NAMALWA (cell line): ENCODE measurements at places on chromosomes 12 and 14.
A peak's percentile ranks its signal among the peaks of the same experiment; 100 is the strongest.

- no peak for DNase-seq
These were observed 34.0 kb downstream of the DUSP16 start for GRCh38 chr12:12528361-12529270.

GRCh38 chr14:21056520-21057163 lies 980 bp upstream of the RNASE8 start:
- no peak for DNase-seq

- no peak for DNase-seq
These were observed 18.6 kb downstream of the GSC start for GRCh38 chr14:94751321-94751720.

GRCh38 chr14:68234101-68234905 lies 414.7 kb downstream of the RAD51B start:
- no peak for DNase-seq

DNA sequence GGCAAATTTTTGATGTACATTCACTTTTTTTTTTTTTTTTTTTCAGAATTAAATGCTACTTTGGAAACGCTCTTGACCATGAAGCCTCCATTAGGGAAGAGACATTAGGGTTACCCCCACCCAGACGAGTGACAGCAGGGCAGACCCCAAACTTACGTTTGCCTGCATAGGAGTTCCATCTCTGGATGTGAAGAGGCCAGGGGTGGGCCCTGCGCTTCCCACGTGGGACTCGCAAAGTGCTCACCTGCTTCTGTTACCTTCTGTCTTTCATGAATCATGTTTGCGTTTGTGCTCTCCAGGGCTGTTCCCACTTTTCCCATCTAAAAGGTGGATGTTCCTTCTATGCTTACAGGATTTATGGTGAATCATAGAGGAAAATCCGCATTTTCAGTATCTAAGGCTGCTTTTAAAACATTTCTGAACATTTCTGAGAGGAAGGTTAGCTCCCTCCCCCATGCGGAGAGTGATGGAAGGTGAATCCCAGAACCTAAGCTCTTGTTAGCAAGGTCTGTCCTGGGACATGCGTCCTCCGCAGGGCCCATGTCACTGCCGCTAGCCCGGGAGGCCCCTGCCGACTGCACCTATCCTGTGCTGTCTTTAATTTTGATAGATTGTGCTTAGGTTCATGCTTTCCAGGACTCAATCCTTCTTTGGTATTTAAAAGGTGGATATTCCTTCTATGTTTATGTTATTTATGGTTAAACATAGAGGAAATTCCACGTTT lies 135.7 kb upstream of the RTL1 start:
- DNase-seq, result no peak

DNA sequence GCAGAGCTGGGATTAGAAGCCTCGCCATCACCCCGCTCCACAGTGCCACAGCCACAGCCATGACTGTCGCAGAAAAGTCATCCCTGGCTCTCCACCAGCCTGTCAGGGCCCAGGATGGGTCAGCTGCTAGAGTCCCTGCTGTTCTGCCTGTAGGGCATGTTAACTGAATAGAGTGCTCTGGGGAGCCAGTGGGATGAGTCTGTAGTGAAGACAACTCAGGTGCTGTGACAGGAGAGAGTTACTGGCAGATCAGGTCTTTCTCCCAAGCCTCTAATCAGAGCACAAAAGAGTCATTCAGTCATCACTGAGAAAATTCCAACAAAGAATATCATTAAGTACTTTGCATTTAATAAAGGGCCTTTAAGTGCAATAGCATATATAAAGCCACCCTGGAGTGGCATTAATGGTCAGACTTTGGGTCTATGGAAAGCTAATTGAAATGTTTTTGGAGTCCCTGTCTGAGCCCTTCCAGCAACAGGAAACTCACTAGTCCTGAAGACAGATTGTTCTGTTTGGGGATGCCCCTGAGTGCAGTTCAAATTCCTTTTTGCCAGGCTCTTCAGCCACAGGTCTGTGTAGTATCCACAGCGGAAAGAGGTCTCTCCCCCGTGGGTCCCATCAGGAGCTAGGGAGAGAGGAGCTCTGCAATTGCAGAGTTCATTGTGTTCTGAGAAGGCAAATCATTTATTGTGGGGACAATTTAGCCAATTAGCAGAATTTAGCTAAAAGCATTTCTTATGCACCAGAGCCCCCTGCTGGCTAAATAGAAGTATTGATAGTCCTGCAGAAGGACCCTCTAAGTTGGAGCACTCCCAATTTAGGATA lies 45.2 kb upstream of the C14orf132 start:
- DNase-seq, result peak; percentile 78

DNA sequence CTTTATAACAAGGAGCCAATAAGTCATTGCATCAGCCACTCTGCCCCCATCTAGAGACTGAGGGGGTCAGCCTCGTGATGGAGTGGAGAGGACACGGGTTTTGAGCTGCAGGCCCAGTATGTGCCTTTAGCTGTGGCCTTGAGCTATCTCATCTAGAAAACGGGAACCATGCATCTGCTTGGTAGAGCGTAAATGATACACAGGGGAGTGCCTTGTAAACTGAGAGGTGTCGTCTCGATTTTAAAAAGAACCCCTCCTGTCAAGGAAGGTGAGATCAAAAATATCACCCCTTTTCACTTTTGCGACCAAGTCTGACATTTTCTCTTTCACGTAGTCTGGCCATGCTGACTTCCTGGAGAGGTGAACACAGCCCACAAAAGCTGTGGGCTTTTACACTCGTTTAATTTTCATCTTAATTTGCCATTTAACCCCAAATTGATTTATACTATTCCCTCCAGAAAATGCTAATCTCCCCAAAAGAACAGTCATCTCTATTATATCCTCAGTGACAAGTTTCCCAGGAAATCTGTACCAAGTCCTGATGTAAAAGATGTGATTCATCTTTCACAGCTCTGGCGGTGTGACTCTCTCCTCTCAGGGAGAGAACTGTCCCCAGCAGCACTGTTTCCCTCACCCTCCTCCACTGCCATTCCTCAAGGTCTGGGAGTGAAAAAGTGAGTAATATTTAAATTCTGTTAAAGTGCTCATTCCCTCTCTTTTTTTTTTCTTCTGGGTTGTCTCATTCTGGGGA lies 30.6 kb downstream of the VCPKMT start:
- DNase-seq, result peak; percentile 45

GRCh38 chr12:26551385-26551784 lies 281.6 kb downstream of the ITPR2 start:
- DNase-seq, result no peak

- DNase-seq, result no peak
These were observed 212.8 kb downstream of the CACNA1C start for GRCh38 chr12:2265461-2266167.

GRCh38 chr14:103897075-103897947 lies 30.9 kb upstream of the TDRD9 start:
- DNase-seq, result no peak

DNA sequence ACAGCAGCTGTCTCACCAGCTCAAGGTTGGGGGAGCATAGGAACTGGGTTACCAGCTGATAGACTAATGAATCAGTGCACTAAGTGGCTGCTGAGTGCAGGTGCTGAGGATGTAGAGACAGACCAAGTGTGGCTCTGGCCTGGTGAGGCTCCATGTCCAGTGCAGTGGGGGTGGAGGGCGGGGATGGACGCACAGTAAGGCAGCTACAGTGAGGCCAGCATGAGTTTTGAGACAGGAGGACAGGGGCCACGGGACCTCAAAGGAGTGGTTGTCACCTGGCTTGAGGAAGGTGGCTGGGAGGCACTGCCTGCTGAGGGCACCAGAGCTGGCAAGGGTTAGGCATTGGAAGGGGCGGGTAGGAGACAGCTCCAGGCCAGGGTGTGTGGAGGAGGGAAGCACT lies 37.0 kb downstream of the SYNE3 start:
- DNase-seq, result no peak

GRCh38 chr12:123344086-123344485 lies 20.6 kb downstream of the SBNO1 start:
- DNase-seq, result no peak

DNA sequence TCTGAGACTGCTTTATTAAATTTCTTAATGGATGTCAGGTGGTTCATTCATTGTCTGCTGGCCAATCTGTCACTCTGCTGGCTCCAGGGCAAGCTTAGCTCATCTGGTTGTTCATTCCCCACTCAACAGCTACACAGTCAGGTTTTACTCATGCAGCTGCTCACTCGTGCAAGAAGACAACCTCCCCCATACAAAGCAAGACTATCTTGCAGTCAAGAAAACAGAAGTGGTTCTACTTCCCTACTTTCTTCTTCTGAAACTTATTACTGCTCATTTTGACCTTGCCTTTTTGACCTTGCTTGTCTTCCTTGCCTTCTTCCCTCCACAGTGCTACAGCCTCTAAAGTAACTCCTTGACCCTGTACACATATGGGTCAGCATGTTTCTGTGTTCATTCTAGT lies 277.9 kb downstream of the SSPN start:
- peak; percentile 79 for DNase-seq

GRCh38 chr12:42473561-42473960 lies 116.0 kb downstream of the PRICKLE1 start:
- DNase-seq, result no peak
